ENCODE measurements at places on chromosomes 16 and 17.

DNA sequence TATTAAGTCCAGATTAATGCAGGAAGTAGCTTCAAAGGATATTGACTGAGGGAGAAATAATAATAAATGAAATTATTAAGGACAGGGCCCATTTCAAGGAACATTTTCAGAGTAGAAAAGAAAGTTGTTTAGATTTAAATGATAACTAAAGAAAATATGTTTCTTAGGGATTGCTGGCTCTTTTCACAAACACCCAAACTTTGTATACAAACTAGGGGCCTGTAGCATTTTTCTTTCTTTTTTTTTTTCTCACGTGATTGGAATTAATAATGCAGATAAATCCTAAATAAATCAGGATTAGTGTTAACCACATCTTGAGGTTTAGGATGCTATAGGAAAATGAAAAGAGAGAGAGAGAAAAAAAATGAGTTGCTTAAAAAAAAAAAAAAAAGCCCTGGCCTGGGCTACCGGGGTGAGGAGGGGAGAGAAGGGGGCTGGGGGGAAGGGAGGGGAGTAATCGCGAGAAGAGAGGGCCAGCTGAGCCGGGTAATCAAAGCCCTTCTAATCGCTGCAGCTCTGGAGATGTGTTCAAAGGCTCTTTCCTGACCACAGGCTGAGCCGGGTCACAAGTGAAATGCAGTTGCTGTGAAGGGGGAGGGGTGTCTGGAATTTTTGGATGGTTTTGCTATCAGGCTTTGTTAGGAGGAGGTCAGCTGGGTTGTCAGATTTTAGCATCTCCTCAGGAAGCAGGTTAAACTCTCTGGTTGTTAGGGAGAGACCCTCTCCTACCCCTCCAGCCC lies 104.6 kb upstream of the ZFHX3 start:
- no peak for DNase-seq

DNA sequence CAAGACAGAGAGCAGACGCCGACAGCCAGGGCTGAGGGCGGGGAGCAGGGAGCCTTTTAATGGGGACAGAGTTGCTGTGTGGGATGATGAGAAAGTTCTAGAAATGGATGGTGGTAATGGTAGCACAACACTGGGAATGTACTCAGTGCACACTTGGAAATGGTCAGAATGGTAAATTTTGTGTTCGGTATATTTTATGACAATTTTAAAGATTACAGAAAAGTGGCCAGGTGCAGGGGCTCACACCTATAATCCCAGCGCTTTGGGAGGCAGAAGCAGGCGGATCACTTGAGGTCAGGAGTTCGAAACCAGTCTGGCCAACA lies 243.2 kb upstream of the CIBAR2 start:
- DNase-seq = no peak

DNA sequence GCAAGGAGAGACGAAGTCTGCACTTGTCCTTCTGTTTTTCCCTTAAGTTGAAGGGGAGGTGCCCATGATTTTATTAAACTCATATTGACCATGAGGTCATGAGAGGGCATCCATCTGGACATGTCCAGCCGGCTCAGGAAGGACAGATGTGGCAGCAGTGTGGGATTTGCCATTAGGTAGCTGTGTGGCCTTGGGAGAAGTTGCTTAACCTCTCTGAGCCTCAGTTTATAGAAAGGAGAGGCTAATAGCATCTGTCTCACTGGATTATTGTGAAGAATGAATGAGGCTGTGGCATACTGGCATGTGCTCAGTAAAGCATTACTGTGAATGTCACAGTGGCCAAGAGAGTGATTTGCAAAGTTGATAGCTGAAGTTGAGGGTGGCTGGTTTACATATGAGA lies 1.2 kb downstream of the TIMM22 start:
- no peak for DNase-seq

- no peak for DNase-seq
These were observed 10.9 kb downstream of the SMCR8 start for GRCh38 chr17:18326039-18326438.

DNA sequence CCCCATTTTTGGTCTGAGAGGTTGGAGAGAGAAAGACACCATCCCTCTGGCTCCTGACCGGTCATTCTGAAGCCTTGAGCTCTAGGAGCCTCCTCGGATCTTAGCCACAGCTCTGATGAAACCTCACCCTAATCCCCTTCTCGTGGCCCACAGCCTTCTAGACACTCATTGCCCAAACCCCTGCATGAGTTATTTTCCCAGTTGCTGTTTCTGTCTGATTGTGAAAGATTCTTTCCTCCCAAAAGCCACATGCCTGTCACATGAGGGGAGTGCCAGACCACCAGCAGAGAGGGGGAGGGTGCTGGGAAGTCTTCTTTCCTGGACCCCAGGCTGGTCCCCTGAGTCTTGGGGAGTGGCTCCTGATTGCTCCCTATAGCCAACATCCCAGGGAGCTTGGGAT lies 17.6 kb upstream of the ABR start:
- DNase-seq = no peak

- DNase-seq = no peak
These were observed 459.1 kb downstream of the GRIN2A start for GRCh38 chr16:9723136-9723535.

DNA sequence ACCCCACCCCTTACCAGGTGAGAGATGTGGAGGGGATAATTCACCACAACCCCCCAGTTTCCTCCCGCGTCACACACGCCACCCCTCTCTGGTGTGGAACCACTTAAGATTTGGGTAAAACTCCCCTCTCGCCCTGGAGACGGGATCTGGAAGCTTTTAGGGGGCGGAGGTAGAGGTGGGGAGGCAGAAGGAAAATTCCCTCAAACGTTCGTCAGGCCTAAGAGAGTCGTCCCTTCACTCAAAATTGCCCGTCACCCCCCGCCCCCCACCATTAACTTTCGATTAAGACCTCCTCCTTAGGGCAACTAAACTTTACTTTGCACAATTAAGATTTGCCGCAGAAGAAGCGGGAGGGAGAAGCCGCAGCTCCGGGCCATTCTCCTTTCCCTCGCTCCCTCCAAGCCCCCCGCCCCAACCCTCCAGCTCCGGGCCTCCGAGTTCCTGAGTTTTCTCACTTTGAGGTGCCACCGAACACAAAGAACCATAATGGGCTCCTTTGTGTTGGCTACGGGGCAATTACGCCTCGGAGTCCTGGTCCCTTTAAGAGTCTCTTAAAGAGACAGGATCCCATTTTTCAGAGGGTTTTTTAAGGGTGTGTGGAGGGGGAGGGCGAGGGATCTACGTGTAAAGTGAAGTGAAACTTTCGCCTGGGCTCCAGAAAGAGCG lies 985 bp upstream of the FZD2 start:
- DNase-seq = peak; percentile 35

- no peak for DNase-seq
These were observed 54.3 kb downstream of the MYOCD start for GRCh38 chr17:12719948-12720347.

DNA sequence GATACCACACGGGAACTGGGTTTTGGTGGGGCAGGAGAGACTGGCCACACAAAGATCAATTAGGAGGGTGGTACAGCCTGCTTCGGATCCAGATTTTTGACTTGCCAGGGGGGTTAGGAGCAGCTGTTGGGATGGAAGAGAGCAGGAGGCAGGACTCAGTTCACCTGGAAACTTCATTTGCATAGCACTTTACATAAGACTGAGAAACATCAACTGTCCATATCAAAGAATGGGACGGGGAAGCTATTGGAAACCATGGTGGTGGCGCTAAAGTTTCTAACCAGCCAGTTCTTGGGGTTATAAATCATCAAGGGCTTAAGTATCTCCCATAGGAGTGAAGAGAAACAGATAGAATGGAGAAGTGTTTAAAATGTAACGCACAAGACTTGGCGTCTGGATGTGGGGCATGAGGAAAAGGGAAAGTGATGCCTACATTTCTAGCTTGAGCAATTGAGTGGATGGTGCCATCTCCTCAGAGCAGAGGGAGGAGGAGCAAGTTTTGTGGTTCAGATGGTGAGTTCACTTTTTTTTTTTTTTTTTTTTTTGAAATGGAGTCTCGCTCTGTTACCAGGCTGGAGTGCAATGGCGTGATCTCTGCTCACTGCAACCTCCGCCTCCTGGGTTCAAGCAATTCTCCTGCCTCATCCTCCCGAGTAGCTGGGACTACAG lies 6.4 kb upstream of the SRCAP start:
- no peak for DNase-seq

DNA sequence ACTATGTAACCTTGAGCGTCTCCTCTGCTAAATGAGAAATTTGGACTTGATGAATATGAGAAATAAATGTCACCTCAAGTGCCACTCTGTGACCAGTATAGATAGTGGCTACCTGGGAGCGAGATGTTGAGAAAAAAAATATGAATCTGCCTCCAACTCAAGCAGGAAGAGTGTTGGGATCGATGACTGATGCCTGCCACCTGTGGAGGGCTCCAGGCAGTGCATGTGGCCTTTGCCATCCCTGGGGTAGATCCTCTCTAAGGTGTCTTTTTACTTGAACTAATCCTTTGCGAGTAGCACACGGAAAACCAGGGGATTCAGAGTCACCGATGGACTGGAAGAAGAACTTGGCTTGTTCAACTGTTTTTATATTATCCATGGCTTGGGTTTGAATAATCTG lies 9.4 kb downstream of the CCDC182 start:
- DNase-seq = no peak

DNA sequence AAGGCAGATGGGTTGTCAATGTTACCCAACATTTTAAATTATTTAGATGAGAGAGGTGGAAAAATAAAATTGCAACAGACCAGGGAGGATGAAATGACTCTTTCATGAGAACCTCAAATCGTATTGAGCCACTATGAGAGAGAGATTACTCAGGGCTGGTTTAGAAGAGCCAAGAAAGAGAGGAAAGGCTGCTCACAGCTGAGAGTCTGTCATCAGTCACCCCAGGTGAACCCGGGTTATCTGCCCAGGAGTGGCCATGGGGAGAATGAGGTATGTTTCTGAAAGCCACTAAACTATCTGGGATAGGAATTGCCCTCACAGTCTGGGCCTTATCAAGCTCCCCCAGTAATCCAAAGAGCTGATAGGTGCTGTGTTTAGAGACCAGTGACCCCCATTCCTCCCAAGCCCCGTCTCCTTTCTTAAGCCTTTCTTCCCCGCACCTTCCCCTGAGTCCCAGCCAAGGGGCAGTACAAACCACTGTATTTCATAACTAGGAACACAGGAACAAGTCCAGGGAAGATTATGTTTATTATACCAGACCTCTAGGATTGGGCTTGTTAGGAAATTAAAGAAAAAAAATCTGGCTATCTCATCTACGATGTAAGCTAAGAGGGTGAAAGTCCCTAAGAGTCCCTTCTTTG lies 158.9 kb upstream of the NOL11 start:
- no peak for DNase-seq

GRCh38 chr16:21060027-21060510 lies 90.6 kb downstream of the DNAH3 start:
- no peak for DNase-seq

Measured in CD4-positive, alpha-beta T cell treated with Interleukin-2 at 100 ng/mL for 4 hours (primary cell).